Camera-type eye (tissue), 1 donor: ENCODE measurements at places on chromosomes 4 and X. TPM values are rescaled to one million over a fixed set of nuclear protein-coding genes. Genes with fewer than 3 reads are reported as not detected.

GC gene
- not detected for total RNA-seq

COL25A1 gene
- 65.3 TPM for total RNA-seq

CLDN2 gene
- 0.49 TPM for total RNA-seq

TSPAN6 gene
- 55.5 TPM for total RNA-seq

SRPX gene
- total RNA-seq, result 50.5 TPM

NPY5R gene
- 1.4 TPM for total RNA-seq

MAGEA12 gene
- not detected for total RNA-seq

SLC4A4 gene
- 34.6 TPM for total RNA-seq
